ENCODE measurements at places on chromosomes 3 and 15.

DNA sequence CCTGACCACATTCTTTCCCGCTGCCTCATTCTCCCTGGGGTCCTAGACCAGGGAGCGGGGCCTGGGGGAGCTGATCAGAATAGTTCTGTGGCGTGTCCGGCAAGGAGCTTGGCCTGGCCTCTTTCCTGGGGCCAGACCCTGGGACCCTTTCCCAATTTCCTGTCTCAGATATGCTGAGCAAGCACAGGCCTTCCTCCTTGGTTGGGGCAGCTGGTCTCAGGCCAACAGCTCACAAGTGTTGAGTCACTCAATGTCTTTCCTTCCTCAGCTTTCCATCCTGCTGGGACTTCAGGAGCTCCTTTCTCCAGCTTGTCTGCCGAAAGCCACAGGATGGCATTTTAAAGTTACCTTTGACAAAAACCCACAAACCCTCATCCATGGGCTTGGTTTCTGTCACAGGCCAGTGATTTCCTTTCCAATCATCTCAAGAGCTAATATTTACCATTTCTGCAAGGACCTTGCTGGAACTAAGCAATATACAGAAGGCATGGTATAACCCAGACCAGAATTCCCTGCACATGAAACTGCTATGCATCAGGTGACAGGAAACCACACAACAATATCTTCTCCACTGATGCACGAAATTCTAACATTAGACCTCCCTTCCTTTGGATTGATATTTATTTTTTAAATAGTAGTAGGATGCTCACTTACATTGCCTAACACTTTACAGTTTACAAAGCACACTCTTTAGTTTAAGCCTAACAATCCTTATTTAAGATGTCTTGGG, 19.5 kb upstream of the TIMP4 start:
- no peak for DNase-seq

GRCh38 chr3:46239301-46239938, 2.8 kb upstream of the CCR3 start:
- DNase-seq, result no peak

DNA sequence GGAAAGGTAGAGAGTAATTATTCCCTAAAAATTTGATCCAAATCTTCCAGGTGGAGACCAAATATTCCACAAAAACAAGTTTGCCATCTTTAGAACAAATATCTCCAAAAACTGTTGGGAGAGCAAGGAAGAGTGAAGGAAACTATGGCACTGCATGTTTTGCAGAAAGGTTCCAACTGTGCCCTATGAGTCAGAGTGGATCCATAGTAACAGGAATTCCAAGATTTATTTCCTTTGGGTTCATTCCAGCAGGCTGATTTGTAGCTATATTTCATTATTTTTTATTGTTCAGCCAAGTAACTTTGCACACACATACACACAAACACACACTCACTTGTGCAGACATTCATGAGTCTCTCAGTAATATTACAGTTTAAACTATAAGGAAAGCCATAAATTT, 459.7 kb upstream of the EPHA6 start:
- no peak for DNase-seq

DNA sequence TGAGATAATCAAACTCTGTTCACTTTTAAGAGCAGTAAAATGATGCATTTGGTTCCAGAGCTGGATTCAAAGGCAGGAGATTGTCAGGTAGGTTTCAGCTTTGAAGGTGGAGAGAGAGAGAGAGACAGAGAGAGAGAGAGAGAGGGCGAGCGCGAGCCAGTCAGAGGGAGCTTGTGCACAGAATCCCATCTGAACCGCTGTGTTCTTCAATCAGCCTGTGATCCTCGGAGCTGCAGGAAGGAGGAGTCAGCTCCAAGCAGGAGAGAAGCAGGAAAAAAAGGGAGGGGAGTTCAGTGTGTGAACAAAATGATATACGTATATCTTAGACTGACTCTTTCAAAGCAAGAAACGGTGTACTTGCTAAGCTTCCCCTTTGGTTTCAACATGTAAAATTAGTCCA, at the start of gene GPR149:
TSS of gene GPR149 (minus strand) at position 177 of the 400 bp plus-strand sequence. CDS start 575 bp downstream, outside the sequence.
- DNase-seq, result no peak

DNA sequence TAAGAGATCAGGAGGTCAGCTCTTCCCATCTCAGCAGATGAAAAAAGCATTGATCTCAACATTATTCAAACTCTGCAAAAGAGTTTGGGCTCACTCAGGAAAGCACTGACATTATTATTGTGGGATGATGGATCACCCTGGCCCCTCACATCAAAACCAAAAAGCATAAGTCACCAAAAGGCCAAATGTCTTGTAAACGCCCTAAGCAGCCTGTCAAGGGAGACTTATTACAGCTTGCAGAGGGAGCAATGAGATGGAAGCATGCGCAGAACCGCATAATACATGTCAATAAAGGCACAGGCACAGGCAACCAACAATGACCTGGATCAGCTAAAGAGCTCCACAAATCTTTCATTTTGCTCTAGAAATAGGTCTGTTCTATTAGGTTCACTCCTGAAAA, 4.6 kb downstream of the FSIP1 start:
- no peak for DNase-seq

GRCh38 chr15:54990793-54991192, 205.9 kb downstream of the RSL24D1 start:
- no peak for DNase-seq

DNA sequence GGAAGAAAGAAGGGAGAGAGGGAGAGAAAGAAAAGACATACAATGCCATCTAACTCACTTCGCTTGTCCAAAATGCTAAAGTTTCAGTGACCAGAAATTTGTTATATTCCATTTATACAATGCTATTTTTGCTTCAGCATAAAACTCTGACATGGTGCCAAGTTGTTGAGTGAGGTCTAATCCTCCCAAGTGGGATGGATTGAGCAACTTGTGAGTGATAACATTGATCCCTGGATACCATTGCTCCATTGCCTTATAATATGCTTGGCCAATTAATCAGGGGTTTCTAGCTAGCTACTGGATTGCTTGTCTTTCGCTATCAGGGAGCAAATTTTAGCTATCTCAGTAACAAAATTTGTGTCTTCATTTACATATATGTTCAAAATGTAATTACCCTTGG, 615.6 kb upstream of the DPPA4 start:
- no peak for DNase-seq

GRCh38 chr3:185982632-185983031, 44.8 kb upstream of the TRA2B start:
- DNase-seq, result no peak

- DNase-seq, result no peak
Measured at GRCh38 chr3:31011380-31011779, 116.9 kb upstream of the GADL1 start.

GRCh38 chr3:57796261-57796660, 40.2 kb downstream of the SLMAP start:
- DNase-seq, result no peak

- no peak for DNase-seq
Measured at GRCh38 chr3:154122912-154123559, 1.8 kb downstream of the ARHGEF26 start.

DNA sequence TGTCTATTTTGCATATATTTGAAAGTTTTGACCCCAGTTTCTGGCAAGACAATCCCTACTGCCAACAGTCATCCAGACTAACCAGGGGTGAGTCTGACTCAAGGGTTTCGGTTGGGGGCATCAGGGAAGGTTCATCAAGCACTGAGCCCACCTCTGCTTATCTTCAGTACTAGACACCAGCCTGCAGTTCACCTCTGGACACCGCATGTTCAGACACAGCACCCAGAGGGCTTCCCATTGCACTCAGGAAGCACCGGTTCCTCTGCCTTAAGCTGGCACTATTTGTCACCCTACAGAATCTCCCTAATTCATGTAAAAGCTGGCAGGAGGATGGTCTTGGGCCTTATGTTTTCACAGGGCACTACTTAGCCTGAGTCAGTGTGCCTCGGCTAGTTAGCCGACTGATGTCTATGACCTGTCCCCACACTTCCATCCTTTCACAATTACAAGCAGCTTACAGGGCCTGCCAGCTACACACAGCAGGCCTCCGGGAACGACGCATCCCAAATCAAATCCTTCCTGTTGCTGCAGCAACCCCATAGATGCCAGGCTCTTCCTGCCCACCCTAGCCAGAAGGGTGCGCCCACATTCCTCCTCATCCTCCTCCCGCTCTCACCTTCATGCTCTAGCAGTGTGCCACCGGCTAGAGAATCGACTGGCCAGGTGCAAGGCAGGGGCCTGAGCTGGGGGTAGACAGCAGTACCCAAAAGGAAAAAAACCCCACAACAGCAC, 52.5 kb downstream of the SH3BP5 start:
- DNase-seq, result no peak

Measured in stimulated activated CD4-positive, alpha-beta T cell treated with anti-CD3 and anti-CD28 coated beads, Interleukin-1b, Interleukin-23, amount 100 ng/mL, for 1 hour (primary cell).